ENCODE measurements at places on chromosomes 3 and 15. TPM values are rescaled to one million over a fixed set of nuclear protein-coding genes. Genes with fewer than 3 reads are reported as not detected.

RETNLB gene
- total RNA-seq, result not detected

CD47 gene
- 178 TPM for total RNA-seq

- H3K27me3 ChIP-seq, result peaks cover 7% of the 10 kb centered on the region
- DNase-seq, result no peak
- H3K27ac ChIP-seq, result no peak overlapping the region
- H3K4me1 ChIP-seq, result no peaks in the 10 kb centered on the region
- H3K36me3 ChIP-seq, result peaks cover 5% of the 10 kb centered on the region
These were observed 93.1 kb upstream of the SAMMSON start for GRCh38 chr3:69906351-69906966.

DNA sequence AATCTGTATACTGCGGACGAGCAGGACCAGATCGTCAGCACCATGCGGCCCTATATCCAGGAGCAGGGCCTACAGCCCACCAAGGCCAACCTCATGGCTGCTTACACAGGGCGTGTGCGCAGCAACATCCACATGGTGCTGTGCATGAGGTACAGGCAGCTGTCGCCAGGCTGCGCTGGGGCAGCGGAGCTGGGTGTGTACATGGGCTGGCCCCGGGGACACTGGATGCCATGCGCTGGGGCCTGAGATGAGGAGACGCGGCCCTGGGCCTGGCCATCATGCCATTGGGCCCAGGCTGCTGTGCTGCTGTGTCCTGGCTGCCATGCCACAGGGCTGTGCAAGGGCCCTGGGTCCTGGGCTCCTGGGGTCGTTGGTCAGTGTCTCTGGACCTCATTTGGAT is 61.5 kb downstream of the SEMA3G start:
- no peak overlapping the region for H3K27ac ChIP-seq
- DNase-seq, result no peak
- no peak overlapping the region for H3K4me3 ChIP-seq

DNA sequence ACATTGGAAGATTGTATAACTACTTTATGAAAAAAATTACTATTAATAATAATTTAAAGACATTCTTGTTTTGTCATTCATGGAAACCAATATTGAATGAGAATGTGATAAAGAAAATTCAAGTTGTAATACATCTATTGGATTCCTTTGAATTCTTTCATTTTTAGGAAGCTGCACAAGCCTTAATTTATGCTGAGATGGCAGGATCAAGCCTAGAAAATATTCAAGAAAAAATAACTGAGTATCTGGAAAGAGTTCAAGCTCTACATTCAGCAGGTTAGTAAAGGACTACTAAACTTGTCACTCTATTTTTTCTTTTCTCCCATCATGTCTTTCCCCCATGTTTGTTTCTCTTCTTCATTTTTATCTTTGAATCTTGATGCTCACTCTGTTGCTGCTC is 5.9 kb downstream of the CAPN7 start:
- peaks cover 13% of the 10 kb centered on the region for H3K4me1 ChIP-seq
- no peak overlapping the region for H3K27ac ChIP-seq
- no peak for DNase-seq
- no peaks in the 10 kb centered on the region for H3K27me3 ChIP-seq
- H3K36me3 ChIP-seq, result peaks cover 27% of the 10 kb centered on the region

GRCh38 chr3:113287803-113288648 is 76.7 kb downstream of the BOC start:
- peaks cover 12% of the 10 kb centered on the region for H3K4me1 ChIP-seq
- no peak overlapping the region for H3K4me3 ChIP-seq
- H3K27me3 ChIP-seq, result no peaks in the 10 kb centered on the region
- peaks cover 24% of the 10 kb centered on the region for H3K36me3 ChIP-seq
- DNase-seq, result no peak

GRCh38 chr3:87147562-87147961 is 79.5 kb upstream of the CHMP2B start:
- peaks cover 2% of the 10 kb centered on the region for H3K36me3 ChIP-seq
- H3K27ac ChIP-seq, result no peak overlapping the region
- H3K4me1 ChIP-seq, result peaks cover 5% of the 10 kb centered on the region
- peaks cover 7% of the 10 kb centered on the region for H3K27me3 ChIP-seq
- no peak for DNase-seq
- no peak overlapping the region for H3K4me3 ChIP-seq

DNA sequence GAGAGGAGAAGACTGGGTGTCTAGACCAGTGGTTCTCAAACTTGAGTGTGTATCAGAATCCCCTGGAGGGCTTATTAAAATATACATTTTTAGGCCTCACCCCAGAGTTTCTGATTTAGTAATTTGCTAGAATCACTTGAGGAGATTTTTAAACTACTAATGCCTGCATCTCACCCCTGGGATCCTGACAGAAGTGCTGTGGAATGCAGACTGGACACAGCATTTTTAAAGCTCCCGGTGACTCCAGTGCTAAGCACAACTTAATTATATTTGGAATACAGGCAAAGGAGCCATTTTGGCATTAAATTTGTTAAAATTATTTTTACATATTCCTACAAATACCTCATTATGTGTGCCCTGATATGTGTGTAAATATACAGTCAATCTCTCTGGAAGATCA is 26.7 kb upstream of the COL6A6 start:
- H3K36me3 ChIP-seq, result no peaks in the 10 kb centered on the region
- no peaks in the 10 kb centered on the region for H3K27me3 ChIP-seq
- H3K27ac ChIP-seq, result peak overlapping the region; percentile 86
- H3K4me3 ChIP-seq, result no peak overlapping the region
- peaks cover 42% of the 10 kb centered on the region for H3K4me1 ChIP-seq

- H3K4me3 ChIP-seq, result no peak overlapping the region
- peak overlapping the region; percentile 50 for H3K27ac ChIP-seq
These were observed 14.9 kb downstream of the SMAD3 start for GRCh38 chr15:67080118-67080899.

Data from mesothelial cell of epicardium (in vitro differentiated cells).